ENCODE measurements at places on chromosomes 2 and 18. TPM values are rescaled to one million over a fixed set of nuclear protein-coding genes. Genes with fewer than 3 reads are reported as not detected.
A peak's percentile ranks its signal among the peaks of the same experiment; 100 is the strongest.

The PTPRM gene
- 28.3 TPM for total RNA-seq

The CGREF1 gene
- total RNA-seq, result 0.28 TPM

The EHBP1 gene
- total RNA-seq, result 55.0 TPM

The DLX2 gene
- not detected for total RNA-seq

The REG1B gene
- not detected for total RNA-seq

The MRO gene
- not detected for total RNA-seq

The CPO gene
- total RNA-seq, result not detected

The SPR gene
- total RNA-seq, result 15.8 TPM

The NAT8 gene
- not detected for total RNA-seq

The KYNU gene
- 2.9 TPM for total RNA-seq

The SCN2A gene
- total RNA-seq, result 0.54 TPM

The ATP6V1C2 gene
- total RNA-seq, result not detected

The IAH1 gene
- total RNA-seq, result 58.6 TPM

The SLC19A3 gene
- not detected for total RNA-seq

GRCh38 chr2:37180006-37180639 lies 8.3 kb downstream of the SULT6B1 start:
- DNase-seq, result no peak

GRCh38 chr2:189056200-189057106 lies 82.3 kb downstream of the COL3A1 start:
- peak; percentile 48 for DNase-seq

DNA sequence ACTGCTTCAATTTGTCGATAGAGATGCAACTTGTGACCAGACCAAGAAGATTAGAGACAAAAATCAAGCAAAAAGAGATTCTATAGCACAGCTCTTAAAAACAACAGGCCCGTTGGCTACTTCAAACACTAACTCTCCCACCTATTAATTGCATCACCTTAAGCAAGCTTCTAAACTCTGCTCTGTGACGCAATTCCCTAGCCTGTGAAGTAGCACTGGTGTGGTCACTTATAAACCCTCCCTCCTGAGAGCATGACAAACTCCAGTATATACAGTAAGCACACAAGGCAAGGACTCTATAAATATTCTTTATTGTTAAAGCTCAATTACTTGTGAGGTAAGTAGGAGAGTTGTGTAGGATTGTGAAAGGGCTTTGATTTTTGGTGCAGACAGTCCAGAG lies 72.3 kb downstream of the CMPK2 start:
- peak; percentile 19 for DNase-seq

GRCh38 chr2:64404002-64404731 lies 49.8 kb upstream of the LGALSL start:
- DNase-seq, result peak; percentile 35

DNA sequence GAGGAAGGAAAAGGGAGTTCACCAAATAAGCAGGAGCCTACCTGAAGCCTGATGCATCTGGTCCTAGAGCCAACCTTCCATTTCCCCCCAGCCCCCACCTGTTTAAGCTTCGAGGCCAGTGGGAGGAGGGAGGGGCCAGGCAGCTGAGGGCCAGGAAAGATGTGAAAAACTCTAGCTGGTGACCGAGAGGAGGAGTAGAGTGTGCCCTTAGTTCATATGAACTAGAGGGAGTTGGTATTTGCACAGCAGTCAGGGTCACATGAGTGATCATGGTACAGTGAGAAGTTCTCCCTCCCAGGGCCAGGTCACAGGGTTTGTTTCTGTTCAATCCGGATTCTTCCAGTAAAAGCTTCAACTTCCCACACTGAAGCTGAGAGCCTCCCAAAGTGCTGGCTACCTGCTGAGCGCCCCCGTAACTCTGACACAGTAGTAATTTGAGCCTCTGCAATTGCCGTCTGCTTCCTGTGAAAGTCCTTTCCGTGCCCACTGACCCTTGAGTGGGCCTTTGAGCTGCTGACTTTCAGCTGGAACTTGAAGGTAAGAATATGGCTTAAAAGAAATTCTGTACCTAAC lies at the start of gene SULT1C2:
Gene SULT1C2, plus strand, starts transcription at position 362 of the 573 bp plus-strand sequence. CDS start 4,773 bp downstream, outside the sequence.
- peak; percentile 12 for DNase-seq

DNA sequence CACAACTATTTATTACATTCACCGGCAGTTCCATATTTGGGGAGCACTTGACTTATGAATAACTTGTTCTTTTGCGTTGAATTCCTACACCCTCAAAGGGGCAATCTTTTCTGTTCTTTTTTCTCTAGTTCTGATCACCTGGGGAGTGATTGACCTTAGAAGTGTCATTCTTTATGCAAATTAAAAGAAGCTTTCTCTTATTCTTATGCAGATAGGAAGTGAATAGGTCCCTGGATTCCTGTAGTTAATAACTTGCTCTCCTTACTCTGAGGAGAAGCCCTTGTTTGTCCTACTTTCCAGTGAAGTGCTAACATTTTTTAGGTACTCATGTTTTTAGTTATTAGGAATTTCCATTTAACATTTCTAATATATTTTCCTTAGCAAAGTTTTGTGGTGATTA lies 569.8 kb upstream of the LRRTM1 start:
- DNase-seq, result no peak

GRCh38 chr2:74006459-74006858 lies 21.7 kb downstream of the TET3 start:
- DNase-seq, result no peak

DNA sequence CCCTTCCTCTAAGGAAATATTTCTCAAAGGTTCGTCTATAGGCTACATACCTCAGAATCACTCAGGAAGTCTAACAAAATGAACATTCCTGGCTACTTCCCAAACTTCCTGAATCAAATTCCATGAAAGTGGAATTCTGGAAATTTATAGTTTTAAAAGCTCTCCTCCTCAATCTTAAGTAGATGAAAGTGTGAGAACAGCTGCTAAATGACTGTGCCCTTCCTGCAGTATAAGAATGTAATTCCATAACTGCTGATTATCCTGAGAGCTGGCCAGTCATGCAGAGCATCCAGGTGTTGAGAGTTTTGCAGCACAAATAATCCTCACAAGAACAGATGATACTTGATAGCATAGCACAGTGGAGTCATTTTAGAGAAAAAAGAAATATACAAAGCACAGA lies 265.0 kb downstream of the KCNJ3 start:
- no peak for DNase-seq

GRCh38 chr2:96103187-96103601 lies 13.2 kb downstream of the ADRA2B start:
- no peak for DNase-seq

- DNase-seq, result no peak
Observed at GRCh38 chr2:30255466-30256408, 24.4 kb downstream of the LBH start.

DNA sequence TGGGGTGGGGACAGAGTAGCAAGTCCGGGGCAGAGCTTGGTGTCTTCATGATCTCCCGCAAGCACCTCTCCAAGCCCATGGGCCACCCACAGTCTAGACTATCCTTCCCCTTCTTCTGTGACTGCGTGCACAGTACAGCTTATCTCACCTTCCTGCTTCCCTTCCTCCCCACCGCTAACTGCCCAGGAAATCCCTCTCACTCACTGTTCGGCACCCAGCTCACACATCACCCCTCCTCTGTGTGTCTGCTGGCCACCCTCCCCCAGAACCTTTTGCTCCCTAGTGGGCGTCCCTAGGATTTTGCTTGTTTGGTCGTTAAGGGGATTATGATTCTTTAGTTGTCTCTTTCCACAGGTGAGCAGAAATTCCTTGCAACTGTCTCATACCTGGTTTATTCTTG lies 31.5 kb upstream of the SMAD7 start:
- no peak for DNase-seq

GRCh38 chr2:60439219-60439974 lies 114.1 kb downstream of the BCL11A start:
- no peak for DNase-seq

DNA sequence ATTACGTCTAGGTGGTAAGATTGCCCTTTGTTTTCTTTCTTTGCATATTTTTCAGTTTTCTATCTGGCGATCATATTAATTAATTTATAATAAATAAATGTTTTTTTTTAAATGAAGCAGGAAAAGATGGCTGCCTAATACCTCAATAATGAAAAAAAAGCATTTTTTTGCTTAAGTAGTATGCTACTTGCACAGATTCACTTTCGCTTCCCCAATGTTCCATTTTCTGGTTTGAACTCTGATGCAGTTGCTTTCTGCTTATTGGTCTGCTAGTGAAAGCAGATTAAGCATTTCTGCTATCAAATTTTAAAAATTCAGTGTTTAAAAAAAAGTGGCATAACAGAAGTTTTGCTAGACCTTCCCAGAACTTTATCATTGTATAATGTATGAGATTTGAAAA lies 11.9 kb upstream of the TMEM182 start:
- no peak for DNase-seq

DNA sequence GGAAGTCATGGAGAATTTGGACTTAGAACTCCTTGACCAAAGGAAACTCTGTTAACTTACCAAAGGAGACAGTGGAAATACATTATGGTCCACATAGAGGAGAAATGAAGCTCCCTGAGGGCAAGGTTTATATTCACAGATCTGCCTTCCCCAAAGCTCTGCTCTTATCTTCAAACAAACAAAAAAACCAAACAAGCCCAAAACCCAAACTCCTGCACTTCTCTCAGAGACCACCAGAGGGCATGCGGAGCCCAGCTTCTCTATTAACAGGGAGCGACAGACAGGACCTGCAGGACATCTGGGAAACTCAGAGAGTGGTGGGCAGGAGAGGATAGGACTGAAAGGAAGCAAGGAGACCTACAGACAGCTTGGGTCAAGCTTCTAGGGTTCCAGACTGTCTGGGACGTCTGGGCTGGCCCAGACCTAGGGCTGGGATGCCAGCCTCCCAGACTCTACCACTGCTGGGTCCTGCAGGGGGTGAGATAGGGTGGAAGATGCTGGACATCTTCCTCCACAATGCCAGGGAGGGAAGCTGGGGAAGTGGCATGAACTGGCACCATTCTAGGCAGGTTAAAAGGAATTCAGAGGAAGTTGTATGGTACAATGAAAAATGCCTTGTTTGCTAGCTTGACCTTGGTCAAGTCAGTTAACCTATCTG lies 4.0 kb upstream of the WNT10A start:
- peak; percentile 56 for DNase-seq

DNA sequence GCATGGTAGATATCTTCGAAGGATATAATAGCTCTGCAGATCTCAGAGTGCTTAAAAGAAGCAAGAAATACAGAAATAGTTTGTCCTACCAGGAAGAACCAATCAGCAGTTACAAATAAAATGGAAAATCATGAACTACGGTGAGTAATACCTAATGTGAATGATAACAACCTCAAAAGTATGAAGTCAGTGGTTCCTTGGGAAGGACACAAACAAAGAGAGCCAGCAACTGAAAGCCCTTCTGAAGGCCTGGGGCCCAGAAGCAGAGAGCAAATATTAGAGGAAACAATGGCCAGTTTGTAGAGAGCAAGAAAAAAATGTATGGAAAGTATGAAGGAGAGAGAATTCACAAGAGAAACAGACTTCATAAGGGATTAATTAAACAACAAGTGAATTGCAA lies 226.8 kb upstream of the CHST9 start:
- DNase-seq, result no peak

- DNase-seq, result no peak
Observed at GRCh38 chr2:53200072-53200471, 567.5 kb upstream of the CHAC2 start.

- no peak for DNase-seq
Observed at GRCh38 chr2:191150230-191150599, 579 bp downstream of the STAT4 start.

DNA sequence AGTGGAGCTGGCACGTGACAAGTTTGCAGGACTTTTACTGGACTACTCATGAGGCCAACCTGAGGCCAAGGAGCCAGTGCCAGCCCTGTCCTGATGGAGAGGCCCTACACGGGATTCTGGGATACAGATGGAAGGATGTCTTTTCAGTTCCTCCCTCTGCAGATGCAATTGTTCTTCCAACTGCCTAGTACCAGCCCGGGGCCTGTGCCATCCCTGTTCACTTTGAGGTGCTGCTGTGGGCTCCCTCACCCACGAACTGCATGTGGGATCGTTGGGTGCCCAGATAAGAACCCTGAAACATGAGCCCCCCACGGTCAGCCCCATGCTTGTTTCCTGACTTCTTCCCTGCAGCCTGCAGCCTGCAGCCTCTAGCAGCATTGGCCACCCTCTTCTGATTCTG lies 25.3 kb upstream of the LAPTM4A start:
- no peak for DNase-seq

- DNase-seq, result no peak
Observed at GRCh38 chr2:178899656-178900055, 92.4 kb upstream of the TTN start.

- no peak for DNase-seq
Observed at GRCh38 chr2:221500501-221501209, 71.4 kb downstream of the EPHA4 start.

GRCh38 chr2:62099050-62099449 lies 96.9 kb upstream of the B3GNT2 start:
- DNase-seq, result no peak

DNA sequence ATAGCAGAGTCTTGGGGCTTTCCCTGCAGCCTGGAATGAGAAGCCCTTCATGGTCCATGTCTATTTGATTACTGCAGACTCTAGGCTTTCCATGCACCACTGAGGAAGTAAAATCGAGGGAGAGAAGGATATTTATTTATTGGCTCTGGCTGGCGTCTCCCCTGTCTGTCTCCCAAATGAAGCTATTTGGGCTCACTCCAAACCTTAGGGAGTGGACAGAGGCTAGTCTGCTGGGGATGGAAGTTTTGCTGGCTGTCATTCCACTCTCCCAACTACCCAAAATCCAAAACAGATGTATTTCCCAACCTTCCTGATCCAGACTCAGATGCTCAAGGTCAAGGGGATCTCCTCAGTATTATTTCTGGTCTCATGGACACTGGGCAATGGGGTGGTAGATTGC lies 33.7 kb downstream of the TMEM17 start:
- no peak for DNase-seq

- DNase-seq, result peak; percentile 98
Observed at GRCh38 chr18:79484661-79485621, 89.2 kb downstream of the NFATC1 start.

GRCh38 chr2:238475034-238475433 lies 48.3 kb downstream of the ASB1 start:
- DNase-seq, result no peak

DNA sequence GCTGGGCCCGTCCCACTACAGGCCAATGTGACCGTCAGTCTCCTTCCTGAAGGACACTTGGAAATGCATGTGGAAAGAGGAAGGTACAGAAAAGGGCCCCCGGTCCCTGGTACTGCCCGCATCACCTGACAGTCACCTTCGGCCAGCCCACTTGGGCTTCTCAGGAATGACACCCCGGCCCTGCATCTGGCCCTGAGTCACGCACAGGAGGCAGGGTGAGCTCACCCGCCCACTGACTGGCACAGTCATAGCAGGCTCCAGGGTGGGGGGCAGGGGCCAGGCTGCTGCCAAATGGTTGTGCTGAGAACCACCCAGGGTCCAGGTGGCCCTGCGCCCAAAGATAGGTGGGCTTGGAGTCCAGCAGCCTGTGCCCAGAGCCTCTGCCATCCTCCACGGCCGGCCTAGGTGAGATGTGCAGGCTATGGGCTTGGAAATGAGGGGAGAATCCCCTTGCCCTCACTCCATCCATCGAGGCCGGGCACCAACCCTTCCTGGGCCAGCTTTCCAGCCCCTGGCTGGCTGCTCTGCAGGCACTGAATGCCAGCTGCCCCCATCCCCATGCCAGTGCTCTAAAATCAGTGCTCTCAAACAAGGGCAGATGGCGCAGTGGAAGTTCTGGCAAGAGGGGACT lies 14.1 kb downstream of the EMX1 start:
- DNase-seq, result peak; percentile 59

- DNase-seq, result peak; percentile 60
Observed at GRCh38 chr2:237540823-237541222, 25.6 kb upstream of the PRLH start.
